Sigmoid colon (tissue), 7 donors: ENCODE measurements at places on chromosomes 2 and 18. TPM values are rescaled to one million over a fixed set of nuclear protein-coding genes. Genes with fewer than 3 reads are reported as not detected.

PRKRA gene
- 25.2 TPM for polyA plus RNA-seq

PID1 gene
- 20.3 TPM for polyA plus RNA-seq

BABAM2 gene
- polyA plus RNA-seq, result 25.0 TPM

NGEF gene
- 13.6 TPM for polyA plus RNA-seq

CRYGD gene
- polyA plus RNA-seq, result not detected

CACNB4 gene
- 0.60 TPM for polyA plus RNA-seq

DAW1 gene
- polyA plus RNA-seq, result 0.06 TPM

GRHL1 gene
- polyA plus RNA-seq, result 0.55 TPM

CYTIP gene
- polyA plus RNA-seq, result 6.6 TPM

RIOK3 gene
- 71.3 TPM for polyA plus RNA-seq

SKA1 gene
- 1.4 TPM for polyA plus RNA-seq

LONRF2 gene
- 0.89 TPM for polyA plus RNA-seq

DCDC2C gene
- not detected for polyA plus RNA-seq

BMP10 gene
- polyA plus RNA-seq, result not detected

CNPPD1 gene
- 79.5 TPM for polyA plus RNA-seq

ASPRV1 gene
- polyA plus RNA-seq, result 1.2 TPM

UGT1A6 gene
- polyA plus RNA-seq, result not detected

WDR35 gene
- polyA plus RNA-seq, result 2.2 TPM

HSPD1 gene
- 177 TPM for polyA plus RNA-seq

PROKR1 gene
- not detected for polyA plus RNA-seq

SLC38A11 gene
- not detected for polyA plus RNA-seq

TMEM17 gene
- polyA plus RNA-seq, result not detected

TNS1 gene
- polyA plus RNA-seq, result 57.2 TPM

VIL1 gene
- 172 TPM for polyA plus RNA-seq

ALKAL2 gene
- 5.8 TPM for polyA plus RNA-seq

LGALSL gene
- 30.7 TPM for polyA plus RNA-seq

DES gene
- 35.1 TPM for polyA plus RNA-seq

THOC1 gene
- polyA plus RNA-seq, result 9.6 TPM

NT5C1B gene
- polyA plus RNA-seq, result not detected

TRIB2 gene
- polyA plus RNA-seq, result 20.7 TPM

RIT2 gene
- not detected for polyA plus RNA-seq

REG3G gene
- not detected for polyA plus RNA-seq

ACAA2 gene
- 203 TPM for polyA plus RNA-seq

HIBCH gene
- polyA plus RNA-seq, result 42.6 TPM

OSR1 gene
- 0.69 TPM for polyA plus RNA-seq

KIAA2012 gene
- polyA plus RNA-seq, result 0.04 TPM

FIGN gene
- 0.60 TPM for polyA plus RNA-seq

ITGB6 gene
- polyA plus RNA-seq, result 1.8 TPM

SFTPB gene
- 0.57 TPM for polyA plus RNA-seq
